Activated T-cell treated with anti-CD3 and anti-CD28 coated beads, Interleukin-2, amount 50 U/mL, for 72 hours (primary cell): ENCODE measurements at places on chromosomes 5 and 9. TPM values are rescaled to one million over a fixed set of nuclear protein-coding genes. Genes with fewer than 3 reads are reported as not detected.
A peak's percentile ranks its signal among the peaks of the same experiment; 100 is the strongest.

Gene GARIN3
- total RNA-seq: 0.39 TPM

Gene IL4
- 1.2 TPM for total RNA-seq

Gene RMRP
- 5,353 TPM for total RNA-seq

Gene PCDHGA6
- 0.29 TPM for total RNA-seq

Gene MZB1
- 19.7 TPM for total RNA-seq

Gene RALGPS1
- 3.3 TPM for total RNA-seq

Gene SERF1A
- 14.1 TPM for total RNA-seq

DNA sequence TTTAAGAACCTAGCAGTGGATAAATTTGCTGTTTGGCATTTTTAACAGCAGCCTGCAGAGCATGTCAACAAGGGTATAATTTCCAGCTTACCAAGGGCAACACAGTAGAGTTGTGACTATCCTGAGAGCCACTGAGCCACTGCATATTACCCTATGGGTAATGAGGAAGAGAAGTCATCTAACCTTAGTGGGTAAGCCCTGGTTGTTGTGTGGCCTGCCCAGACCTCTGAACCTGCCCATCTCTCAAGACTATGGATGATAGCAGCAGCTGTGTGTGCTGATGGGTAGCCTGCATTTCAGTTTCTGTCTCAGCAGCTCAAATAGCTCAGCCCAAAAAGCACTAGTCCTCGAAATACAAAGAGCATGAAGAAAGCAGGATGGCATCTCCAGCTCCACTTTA, 56.1 kb upstream of the PIP5K1B start:
- H3K4me3 ChIP-seq: no peak overlapping the region
- H3K4me1 ChIP-seq: peaks cover 34% of the 10 kb centered on the region
- H3K36me3 ChIP-seq: peaks cover 2% of the 10 kb centered on the region
- H3K27me3 ChIP-seq: peaks cover 1% of the 10 kb centered on the region

DNA sequence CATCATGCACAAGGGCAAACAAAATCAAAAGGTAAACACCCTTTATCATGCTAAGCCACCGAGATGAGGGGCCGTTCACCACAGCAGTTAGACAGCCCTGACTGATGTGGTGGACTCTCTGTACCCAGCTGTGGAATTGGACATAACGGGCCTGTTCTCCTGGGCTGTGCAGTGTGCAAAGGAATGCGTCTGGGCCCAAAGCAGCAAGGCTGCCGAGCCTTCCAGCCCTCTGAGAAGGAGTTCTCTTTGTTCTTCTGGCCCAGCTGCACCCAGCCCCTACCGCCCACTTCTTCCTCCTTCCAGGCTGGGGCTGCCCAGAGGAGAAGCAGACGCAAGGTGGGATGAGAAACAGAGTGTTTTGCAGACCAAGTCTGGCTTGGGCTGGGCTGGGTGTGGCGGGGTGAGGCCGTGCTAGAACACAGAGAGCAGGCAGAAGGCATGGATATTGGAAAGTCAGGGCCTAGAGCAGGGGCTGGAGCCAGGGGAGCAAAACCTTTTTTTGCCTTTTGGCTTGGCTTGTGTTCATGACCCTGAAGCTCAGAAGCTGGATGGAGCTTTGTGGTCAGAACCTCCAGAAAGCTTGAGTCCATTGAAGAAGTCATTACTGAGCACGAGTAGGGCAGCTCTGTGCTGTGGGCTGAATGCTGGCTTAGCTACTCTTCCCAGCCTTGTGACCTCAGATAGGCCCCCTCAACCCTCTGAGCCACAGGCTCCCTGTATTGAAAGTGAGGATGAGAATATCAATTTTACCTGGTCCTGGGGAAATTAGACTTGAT, 49.8 kb upstream of the SH3PXD2B start:
- no peak for DNase-seq
- no peaks in the 10 kb centered on the region for H3K36me3 ChIP-seq
- no peak overlapping the region for H3K4me3 ChIP-seq
- peaks cover 13% of the 10 kb centered on the region for H3K27me3 ChIP-seq
- H3K27ac ChIP-seq: no peak overlapping the region
- H3K4me1 ChIP-seq: no peaks in the 10 kb centered on the region

DNA sequence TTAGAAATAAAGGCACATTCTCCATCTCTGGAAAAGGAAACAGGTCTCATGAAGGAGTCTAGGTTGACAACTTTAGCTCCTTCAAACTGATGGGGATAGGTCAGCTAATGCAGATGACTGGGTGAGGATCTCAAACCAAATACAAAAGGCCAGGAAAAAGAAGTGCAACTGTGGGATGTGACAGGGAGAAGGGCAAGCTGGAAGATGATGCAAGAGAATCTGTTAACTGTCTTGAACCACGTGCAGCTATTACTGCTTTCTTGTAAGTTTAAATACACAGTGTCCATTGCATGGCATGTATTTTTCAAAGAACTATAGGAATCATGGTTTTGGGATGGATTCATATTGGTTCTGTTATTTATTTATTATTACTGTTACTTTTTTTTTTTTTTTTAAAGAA, 331.8 kb downstream of the NDUFS4 start:
- H3K27me3 ChIP-seq: no peaks in the 10 kb centered on the region
- H3K36me3 ChIP-seq: no peaks in the 10 kb centered on the region
- peak overlapping the region; percentile 9 for H3K27ac ChIP-seq
- H3K4me3 ChIP-seq: no peak overlapping the region
- no peaks in the 10 kb centered on the region for H3K4me1 ChIP-seq

DNA sequence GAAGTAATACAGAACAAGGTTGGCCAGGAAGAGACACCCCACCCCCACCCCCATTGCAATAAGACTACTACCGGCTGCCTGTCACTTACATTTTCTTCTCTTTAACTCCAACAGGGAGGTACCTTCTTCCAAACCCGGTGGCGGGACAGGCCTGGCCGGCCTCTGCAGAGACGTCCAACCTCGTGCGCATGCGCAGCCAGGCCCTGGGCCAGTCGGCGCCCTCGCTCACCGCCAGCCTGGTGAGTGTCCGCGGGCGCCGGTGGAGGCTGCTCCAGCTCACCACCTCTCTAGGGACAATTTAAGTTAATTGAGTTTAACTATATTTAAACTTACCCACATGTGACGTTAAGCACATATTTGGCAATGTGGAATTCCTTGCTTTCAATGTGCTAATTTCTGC, 192.4 kb downstream of the MAST4 start:
- no peak overlapping the region for H3K4me3 ChIP-seq
- peaks cover 5% of the 10 kb centered on the region for H3K27me3 ChIP-seq
- H3K4me1 ChIP-seq: no peaks in the 10 kb centered on the region

DNA sequence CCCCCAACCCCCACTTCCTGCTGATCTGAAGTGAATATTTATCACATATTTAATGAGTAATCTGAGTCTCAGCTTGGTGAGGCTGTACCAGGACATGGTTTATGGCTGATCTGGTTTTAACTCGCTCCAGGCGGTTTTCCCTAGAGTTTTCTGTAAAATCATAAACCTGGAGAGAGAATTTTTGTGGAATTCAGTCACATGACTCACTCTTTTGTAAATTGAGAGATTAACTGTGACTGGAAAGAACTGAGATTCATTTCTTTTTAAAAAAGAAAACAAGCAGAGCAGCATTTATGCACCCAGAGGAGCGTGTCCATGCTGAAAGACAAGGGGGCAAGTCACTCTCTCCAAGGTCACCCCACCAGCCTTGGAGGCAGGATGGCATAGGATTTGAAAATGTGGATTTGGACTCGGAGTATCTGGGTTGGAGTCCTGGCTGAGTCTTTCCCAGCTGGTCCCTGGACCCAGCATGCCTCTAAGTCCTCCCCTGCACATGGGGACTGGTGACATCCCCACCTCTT, 81.8 kb downstream of the ZNF618 start:
- H3K36me3 ChIP-seq: no peaks in the 10 kb centered on the region
- H3K4me1 ChIP-seq: no peaks in the 10 kb centered on the region
- H3K4me3 ChIP-seq: no peak overlapping the region
- no peak for DNase-seq
- no peak overlapping the region for H3K27ac ChIP-seq

DNA sequence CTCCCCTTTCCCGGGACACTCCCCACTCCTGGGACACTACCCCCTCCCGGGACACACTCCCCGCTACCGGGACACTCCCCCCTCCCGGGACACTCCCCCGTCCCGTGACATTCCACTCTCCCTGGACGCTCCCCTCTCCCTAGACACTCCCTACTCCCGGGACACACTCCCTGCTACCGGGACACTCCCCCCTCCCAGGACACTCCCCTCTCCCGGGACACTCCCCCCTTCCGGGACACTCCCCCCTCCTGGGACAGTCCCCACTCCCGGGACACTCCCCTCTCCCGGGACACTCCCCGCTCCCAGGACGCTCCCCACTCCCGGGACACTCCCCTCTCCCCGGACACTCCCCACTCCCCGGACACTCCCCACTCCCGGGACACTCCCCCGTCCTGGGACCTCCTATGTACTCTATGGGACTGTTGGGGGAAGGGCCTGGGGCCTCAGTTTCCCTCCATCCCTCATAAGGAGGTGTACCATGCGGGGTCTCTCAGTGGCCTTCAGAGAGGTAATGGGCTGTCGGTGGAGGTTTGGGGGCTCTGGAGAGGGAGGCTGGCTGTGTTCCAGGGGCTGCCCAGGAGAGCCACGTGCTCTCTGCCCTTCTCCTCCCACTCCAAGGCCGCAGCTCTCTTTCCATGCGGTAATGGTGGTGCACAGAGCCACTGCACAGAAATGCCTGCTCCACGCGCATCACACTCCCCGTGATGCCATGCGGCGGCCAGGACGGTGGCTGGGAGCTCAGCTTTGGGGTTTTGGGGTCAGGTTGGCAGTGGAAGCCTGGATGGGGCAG, 96.2 kb downstream of the RXRA start:
- no peak for DNase-seq
- no peak overlapping the region for H3K4me3 ChIP-seq
- no peaks in the 10 kb centered on the region for H3K4me1 ChIP-seq

DNA sequence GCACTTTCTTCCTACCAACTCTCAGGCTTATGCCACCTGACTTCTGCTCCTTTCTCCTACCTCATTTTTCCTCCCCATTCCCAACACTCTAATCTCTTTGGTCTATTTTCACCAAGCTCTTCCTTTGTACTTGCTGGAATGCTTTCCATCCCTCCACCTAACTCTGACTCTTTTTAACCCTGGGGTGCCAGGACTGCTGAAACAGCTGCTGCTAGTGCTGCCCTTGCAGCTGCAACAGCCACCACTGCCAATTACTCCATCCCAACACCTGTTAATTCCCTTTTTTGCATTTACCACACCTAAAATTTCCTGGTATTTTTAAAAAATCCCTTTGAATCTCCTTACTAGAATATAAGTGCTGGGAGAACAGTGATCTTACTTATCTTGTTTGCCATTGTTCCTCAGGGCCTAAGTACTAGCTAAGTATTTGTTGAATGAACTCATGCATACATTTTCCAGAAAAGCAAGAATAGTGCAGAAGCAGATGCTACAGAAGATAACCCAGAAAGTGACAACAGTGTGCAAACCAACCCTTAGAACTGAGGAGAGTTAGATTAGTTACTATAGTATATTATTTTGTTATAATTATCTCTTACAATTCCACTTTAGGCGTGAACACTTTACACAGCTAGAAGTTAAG, 11.5 kb downstream of the NADK2 start:
- H3K27ac ChIP-seq: no peak overlapping the region
- H3K4me3 ChIP-seq: no peak overlapping the region
- peaks cover 4% of the 10 kb centered on the region for H3K4me1 ChIP-seq
- no peak for DNase-seq
- H3K27me3 ChIP-seq: no peaks in the 10 kb centered on the region
- H3K36me3 ChIP-seq: no peaks in the 10 kb centered on the region

GRCh38 chr9:70574151-70574837, 159.8 kb upstream of the KLF9 start:
- no peaks in the 10 kb centered on the region for H3K27me3 ChIP-seq
- peaks cover 19% of the 10 kb centered on the region for H3K4me1 ChIP-seq
- no peak overlapping the region for H3K4me3 ChIP-seq
- no peak overlapping the region for H3K27ac ChIP-seq

- H3K36me3 ChIP-seq: no peaks in the 10 kb centered on the region
- H3K27ac ChIP-seq: no peak overlapping the region
- H3K4me3 ChIP-seq: no peak overlapping the region
- peaks cover 17% of the 10 kb centered on the region for H3K27me3 ChIP-seq
- no peak for DNase-seq
These were observed 7.9 kb upstream of the CER1 start for GRCh38 chr9:14730461-14730898.

DNA sequence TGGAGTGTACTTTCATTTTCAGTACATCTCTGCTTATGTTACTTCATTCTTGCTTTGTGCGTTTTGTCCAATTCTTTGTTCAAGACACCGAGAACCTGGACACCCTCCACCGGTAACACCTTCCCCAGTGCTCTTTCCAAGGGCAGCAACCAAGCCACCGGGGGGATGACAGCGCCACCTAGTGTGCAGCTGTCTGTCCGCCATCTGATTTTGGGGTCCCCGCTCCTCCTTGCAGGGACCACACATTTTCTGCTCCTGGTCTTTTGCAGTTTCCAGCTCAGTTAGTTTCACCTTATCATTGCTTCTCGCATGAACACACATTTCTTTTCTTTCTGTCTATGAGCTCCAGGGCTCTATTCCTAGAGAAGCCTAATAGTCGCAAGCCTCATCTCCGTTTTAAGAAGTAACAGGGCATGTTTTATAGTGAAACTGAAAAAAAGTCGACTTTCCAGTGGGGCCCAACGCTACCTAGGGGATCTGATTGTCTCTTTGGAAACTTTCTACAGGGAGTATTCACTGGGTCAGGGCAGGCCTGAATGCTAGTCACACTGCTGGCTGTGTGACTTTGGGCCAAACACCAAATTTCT, 152.1 kb downstream of the FSTL4 start:
- no peak overlapping the region for H3K27ac ChIP-seq
- DNase-seq: peak; percentile 67
- H3K36me3 ChIP-seq: no peaks in the 10 kb centered on the region
- no peaks in the 10 kb centered on the region for H3K4me1 ChIP-seq
- H3K4me3 ChIP-seq: no peak overlapping the region

- no peak overlapping the region for H3K27ac ChIP-seq
- peaks cover 3% of the 10 kb centered on the region for H3K36me3 ChIP-seq
- peaks cover 58% of the 10 kb centered on the region for H3K4me1 ChIP-seq
- H3K4me3 ChIP-seq: no peak overlapping the region
These were observed 50.1 kb upstream of the GLRX start for GRCh38 chr5:95872346-95873268.

DNA sequence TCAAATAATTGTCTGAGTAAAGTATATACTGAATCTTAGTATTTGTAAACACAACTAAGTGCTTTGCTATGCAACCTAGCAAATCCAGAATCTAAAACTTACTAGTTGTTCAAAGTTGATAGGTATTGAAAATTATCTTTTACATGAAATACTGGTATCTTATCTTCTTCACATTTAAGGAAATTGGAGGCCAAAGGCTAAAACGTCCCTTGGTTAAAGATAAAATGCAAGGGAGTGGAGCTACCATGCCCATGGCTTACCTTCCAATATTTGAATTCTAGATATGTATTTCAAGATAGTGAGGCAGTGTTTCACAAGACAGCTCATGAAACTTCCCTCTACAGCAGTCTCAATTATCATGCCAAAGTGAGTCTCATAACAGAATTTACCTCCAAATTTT, 373.5 kb downstream of the KIAA0825 start:
- no peaks in the 10 kb centered on the region for H3K27me3 ChIP-seq
- H3K27ac ChIP-seq: no peak overlapping the region
- no peak overlapping the region for H3K4me3 ChIP-seq
- no peaks in the 10 kb centered on the region for H3K4me1 ChIP-seq
- no peaks in the 10 kb centered on the region for H3K36me3 ChIP-seq

GRCh38 chr9:2012347-2012746, 2.8 kb upstream of the SMARCA2 start:
- H3K36me3 ChIP-seq: peaks cover 5% of the 10 kb centered on the region
- peak overlapping the region; percentile 73 for H3K4me3 ChIP-seq
- DNase-seq: peak; percentile 49
- peaks cover 12% of the 10 kb centered on the region for H3K27me3 ChIP-seq

- peaks cover 44% of the 10 kb centered on the region for H3K27me3 ChIP-seq
- peaks cover 16% of the 10 kb centered on the region for H3K36me3 ChIP-seq
These were observed 36.3 kb upstream of the SMIM15 start for GRCh38 chr5:61198606-61199005.

GRCh38 chr5:150502106-150502505, 5.8 kb upstream of the NDST1 start:
- no peak for DNase-seq
- no peak overlapping the region for H3K4me3 ChIP-seq
